Karpas-422 (cell line): ENCODE measurements at places on chromosomes 2 and 18. TPM values are rescaled to one million over a fixed set of nuclear protein-coding genes. Genes with fewer than 3 reads are reported as not detected.

- DNase-seq = no peak
Measured at GRCh38 chr2:96928277-96928781, 58.1 kb downstream of the FAM178B start.

DNA sequence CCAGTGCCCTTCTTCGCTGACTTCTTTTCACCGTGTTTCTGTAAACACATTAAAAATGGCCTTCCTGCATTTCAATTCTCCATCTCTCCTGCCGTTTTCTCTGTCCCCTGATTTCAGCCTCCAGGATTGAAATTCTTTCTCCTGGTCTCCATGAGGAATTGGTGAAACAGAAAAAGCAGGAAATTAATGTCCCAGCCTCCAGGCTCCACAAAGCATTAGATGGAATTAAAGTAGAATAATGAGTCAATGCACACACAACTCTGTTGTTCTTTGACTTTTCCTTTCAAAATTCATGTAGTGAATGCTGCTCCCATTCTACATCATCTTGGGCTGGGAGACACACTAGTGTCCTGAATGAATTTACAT, 209.5 kb downstream of the KLHL29 start:
- no peak for DNase-seq

The EVA1A gene
- not detected in 2 replicates for total RNA-seq

GRCh38 chr2:55887351-55887750, 36.2 kb downstream of the EFEMP1 start:
- DNase-seq = no peak

DNA sequence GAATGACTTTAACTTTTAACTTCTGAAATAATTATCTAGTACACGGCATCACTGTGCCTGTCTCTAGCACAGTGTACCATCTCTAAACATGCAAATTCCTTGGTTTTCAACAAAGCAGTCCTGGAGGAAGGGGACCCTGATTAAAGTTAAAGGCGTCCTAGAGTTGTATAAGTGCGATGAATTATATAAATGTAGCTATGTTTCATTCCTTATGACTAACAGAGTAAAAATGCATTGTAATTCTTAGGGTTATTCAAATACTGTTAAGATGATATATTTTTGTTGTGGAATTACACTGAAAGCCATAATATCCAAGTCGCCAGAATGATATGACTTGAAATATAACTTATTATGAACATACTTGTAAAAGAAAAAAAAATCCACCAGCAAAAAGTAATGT, 544.9 kb upstream of the LINC00305 start:
- no peak for DNase-seq
